ENCODE measurements at places on chromosomes 6 and 20.

- DNase-seq = no peak
Observed at GRCh38 chr6:29757701-29758293, 34.6 kb downstream of the HLA-F start.

- DNase-seq = no peak
Observed at GRCh38 chr6:150978624-150979023, 113.1 kb downstream of the MTHFD1L start.

DNA sequence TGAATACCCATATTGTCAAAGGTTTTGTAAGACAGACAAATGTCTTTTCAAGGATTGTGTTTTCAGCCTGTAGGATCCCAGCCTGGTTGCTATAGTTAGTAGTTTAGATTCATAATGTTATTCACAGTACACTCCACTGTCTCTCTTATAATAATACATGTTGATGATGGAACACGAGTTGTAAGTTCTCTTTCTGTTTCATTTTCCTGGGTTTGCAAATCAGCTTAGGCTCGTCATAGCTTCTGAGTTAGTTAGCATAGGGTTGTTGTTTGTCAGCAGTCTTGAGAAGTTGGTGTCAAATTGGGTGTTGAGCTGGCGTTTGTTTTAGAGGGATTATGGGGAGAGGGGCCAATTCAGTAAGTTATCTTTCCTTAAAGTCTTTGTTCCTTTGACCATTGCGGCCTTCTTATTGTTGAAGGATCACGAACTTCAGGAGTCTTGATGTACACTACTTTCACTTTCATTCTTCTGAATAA is 45.8 kb downstream of the QKI start:
- no peak for DNase-seq

GRCh38 chr6:2429460-2429859 is 184.1 kb upstream of the GMDS start:
- no peak for DNase-seq

DNA sequence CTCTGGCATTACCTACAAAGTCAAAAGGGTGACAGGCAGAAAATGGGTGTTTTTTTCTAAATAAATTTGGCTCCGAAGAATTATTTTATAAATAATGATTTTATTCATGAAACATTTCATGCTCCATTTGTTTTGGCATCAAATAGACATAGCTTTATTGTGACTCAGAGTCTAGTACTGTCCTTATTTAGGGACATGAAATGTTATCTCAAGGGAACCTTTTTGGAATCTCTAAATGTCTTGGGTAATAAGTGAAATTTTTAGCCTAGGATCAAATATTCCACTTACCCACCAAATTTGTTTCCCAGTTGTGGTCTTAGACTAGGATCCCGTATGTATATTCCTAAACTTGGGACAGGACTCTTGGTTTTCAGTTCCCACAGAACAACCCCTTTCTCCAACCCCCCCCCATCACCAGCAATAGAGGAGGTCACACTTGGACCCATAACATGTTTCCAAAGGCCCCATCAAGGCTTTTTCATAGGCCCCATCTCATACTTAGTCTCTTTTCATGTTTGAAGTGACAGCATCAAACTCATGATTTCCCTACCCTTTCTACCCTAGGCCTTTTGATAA is 81.8 kb downstream of the JAG1 start:
- no peak for DNase-seq

- no peak for DNase-seq
Observed at GRCh38 chr6:45609141-45609638, 231.5 kb upstream of the SUPT3H start.

- DNase-seq = peak; percentile 69
Observed at GRCh38 chr6:167244064-167244960, 46.8 kb upstream of the UNC93A start.

GRCh38 chr6:109693111-109693510 is 2.0 kb downstream of the FIG4 start:
- DNase-seq = no peak

- no peak for DNase-seq
Observed at GRCh38 chr6:16421462-16421960, 183.1 kb downstream of the GMPR start.

DNA sequence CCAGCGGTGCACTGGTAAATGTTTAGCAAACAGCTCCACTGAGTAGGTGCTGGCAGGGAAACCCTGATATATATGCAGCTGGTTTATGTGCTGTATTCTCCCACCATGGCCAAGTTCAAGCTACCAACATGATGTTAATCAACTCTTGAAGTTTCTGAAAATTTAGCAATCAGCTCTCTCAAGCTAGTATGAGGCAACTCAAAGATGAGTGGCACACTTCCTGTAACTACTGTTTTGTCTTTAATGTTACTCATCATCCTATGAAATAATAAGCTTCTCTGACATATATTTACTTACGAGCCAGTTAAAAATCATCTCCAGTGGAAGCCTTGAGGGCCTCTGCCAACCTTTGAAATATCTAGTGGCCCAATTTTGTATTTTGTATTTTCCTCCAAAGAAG is 54.7 kb downstream of the TRMT6 start:
- no peak for DNase-seq

DNA sequence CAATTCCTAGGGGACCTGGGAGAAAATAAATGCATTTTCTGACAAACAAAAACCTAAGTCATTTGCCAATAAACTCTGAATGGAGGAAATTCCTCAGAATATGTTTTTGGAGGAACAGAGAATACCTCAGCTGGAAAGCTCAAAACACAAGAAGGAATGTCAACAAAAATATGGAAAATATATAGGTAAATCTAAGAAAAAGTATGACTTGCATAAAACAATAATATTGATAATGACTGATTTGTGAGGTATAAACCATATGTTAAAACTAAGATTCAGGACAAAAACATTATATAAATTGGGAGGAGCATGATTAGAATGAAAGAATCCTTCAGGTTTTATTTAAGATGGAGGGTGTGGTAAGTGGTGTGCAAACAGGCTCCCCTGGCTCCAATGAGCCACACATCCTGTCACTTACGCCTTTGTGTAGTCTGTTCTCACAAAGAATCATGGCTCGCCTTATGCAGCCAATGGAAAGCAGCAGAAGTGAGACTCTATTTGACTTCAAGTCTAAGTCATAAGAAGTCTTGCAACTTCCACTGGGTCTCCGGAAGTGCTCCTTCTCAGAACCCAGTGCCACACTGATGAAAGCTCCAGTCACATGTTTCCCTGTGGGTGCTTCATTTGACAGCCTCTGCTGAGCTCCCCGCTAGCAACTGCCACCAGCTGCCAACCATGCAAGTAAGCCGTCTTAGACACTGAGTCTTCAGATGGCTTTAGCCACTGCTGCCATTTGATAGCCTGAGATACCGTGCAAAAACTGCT is 8.1 kb downstream of the CFAP61 start:
- DNase-seq = no peak

DNA sequence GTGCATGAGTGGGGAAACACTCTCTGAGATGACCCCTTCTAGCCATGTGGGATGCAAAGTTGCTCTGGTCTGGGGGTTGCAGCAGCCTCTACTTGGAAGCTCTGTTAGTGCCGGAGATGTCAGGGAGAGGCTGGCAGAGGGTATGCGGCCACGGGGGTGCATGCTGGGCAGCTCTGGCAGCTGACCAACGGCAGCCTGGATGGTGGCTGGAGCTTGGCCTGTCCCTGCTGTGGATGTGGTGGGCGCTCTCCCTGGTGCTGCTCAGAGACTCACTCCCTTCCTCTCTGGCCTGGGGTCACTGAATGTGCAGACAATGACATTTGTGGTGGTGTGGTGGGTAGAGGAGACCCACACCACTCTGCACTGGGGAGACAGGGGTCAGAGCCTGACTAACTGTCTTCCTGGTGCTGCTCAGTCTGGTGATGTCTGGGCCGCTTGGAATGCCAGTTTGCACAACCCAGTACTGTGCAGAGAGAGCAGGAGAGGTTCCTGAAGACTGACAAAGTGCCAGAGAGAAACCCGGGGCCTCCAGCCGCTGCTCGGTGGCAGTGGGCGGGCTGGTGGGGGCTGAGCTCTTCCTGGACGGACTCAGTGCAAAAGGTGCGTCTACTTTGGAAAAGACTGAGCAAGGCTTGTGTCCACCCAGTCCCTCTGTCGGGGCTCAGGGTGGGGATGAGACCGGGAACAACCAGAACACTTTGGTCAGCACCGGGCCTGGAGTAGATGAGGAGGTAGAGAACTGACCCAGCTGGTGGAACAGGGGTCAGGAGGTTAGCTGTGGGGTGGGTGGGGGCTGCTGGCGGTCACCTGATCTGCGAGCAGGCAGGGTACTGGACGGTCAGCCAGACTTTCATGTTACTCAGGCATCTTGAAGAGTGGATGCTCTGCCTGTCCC is 2.7 kb downstream of the MYT1 start:
- DNase-seq = peak; percentile 65

GRCh38 chr6:27318973-27319372 is 6.9 kb upstream of the POM121L2 start:
- DNase-seq = no peak

DNA sequence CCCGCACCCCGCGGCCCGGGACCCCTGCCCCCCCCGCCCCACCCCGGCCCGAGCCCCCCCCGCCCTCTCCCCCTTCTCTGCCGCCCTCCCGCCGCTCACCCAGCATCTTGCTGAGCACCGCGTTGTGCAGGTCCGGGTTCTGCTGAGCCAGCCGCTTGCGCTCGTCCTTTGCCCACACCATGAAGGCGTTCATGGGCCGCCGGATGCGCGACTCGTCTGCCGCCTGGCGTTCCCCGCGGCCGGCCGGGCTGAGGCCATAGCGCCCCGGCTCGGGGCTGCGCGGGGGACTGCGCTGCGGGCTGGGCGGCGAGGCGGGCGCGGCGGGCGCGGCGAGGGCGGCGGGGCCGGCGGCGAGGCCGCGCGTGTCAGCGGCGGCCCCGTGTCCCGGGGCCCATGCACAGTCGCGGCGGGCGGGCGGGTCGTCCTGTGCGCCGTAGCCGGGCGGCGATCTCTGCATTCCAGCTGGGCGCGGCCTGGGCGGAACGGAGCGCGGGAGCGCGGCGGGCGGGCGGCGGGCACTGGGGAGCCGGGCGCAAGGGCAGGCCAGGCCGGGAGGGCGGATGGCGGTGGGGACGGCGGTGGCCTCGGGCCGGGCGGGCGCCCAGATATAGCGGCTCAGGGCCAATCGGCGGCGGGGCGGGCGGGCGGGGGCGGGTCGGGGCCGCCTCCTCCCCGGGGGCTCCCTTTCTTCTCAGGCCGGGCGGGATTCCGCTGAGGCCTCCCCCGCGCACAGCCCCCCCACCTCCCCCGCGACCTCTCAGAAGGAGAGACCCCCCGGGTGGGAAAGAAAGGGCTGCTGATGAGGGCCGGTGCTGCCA is at the start of gene SOX18:
SOX18 (minus strand) TSS at position 580 of the 818 bp plus-strand sequence; CDS start at position 457, 123 bp downstream.
- DNase-seq = peak; percentile 38

- no peak for DNase-seq
Observed at GRCh38 chr6:38528196-38528965, 111.3 kb downstream of the BTBD9 start.

DNA sequence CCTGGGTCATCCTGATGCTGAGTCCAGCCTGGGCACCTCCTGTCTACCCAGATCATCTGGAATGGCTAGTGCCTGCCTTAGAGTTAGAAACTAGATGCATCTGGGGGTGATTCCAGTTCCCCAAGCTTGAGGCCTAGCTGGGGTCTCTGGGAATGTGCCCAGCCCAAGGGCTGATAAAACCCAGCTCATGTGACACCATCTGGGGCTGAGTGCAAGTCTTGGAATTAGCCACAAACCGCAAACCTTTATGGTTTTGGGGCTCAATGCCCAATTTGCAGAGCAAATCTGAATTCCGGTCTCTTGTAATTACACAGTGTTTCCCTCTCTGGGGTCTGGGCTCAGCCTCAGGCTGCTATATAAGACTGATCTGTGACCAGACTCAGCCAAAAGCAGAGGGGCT is at the start of gene BPIFB4:
BPIFB4 (plus strand) TSS at position 385 of the 400 bp plus-strand sequence. CDS start 1,884 bp downstream, outside the sequence.
- DNase-seq = no peak
